CD4-positive, alpha-beta T cell treated with Interleukin-6 at 100 ng/mL for 8 hours (primary cell): ENCODE measurements at places on chromosomes 3 and 15.

DNA sequence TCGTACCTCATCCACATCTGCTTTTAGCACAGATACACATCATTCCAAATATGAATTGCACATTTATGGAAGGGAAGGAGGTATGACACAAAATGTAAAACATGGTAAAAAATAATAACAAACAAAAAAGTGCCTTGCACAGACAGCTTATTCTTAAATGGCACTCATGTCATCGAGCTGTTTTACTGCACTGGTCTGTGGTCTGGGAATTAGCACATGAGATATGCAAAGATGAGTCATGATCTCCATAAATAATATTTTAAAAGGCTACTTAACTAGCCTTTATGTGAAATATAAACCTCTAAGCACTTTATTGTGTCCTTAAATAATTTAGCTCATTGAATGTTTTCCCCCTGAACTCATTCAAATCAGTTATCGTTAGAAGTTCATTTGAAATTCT is 142.2 kb upstream of the ZNF385D start:
- no peak for DNase-seq

DNA sequence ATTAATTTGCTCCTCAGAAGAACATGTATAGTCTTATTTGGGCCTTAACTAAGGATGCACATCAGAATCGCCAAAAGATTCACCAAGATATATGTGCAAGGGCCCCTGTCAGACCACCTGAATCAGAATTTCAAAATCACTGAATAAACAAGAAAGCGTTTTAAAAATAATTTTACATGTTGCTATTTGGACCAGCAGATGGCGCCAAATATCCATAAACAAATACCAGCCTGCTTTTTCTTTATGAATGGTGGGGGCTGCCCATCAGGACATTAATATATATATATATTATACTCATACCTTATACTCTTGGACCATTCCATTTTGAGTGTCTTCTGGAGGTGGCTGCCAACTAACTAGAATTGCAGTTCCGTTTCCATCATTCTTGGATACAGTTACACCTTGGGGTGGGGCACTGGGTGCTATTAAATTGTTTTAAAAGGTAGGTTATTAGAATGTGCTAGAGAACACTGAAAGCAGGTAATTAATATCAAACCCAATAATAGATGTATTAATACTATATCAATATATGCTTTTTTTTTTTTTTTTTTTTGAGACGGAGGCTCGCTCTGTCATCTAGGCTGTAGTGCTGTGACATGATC is 1108.3 kb downstream of the ROBO1 start:
- no peak for DNase-seq

DNA sequence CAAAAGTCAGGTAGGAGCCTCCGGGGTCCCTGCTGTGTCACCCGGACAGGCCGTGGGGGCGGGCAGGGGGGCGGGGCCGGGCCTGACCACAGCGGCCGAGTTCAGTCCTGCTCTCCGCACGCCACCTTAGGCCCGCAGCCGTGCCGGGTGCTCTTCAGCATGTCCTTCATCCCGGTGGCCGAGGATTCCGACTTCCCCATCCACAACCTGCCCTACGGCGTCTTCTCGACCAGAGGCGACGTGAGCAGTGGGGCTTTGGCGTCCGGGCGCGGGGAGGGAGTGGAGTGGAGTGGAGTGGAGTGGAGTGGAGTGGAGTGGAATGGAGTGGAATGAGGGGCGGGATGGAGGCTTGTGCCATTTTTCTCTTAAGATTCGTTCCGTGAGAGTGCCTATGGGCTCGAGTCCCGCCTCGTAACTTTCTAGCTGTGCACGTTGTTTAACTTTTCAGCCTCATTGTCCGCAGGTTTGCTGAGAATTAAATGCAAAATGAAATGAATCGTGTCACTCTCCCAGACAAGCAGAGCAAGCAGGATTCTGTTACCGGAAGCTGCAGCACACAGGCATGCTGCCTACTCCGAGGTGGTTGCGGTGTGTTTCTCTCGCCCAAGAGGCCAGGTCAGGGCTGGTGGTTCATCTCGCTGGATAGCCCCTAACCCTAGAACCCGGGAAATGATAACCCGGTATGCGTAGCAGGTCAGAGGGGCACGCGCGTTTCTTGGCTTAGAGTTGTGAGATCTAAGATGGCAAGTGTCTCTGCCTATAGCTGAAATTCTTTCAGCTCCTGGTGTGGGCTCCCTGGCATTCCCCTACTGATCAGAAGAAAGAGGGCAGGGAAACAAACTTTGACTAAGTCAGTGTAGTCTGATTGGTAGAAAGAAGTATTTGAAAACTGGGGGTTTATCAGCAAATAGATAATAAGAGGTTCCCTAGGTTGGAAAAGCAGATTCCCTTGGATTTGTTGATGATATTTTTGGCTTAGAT is at the start of gene FAH:
FAH (plus strand) TSS at position 104 of the 981 bp plus-strand sequence; CDS start at position 160, 56 bp downstream.
- peak; percentile 37 for DNase-seq

GRCh38 chr3:49411968-49412631 is at the start of the genes RHOA and TCTA:
RHOA (minus strand) TSS chr3:49411976; CDS start chr3:49375589, 36,387 bp downstream.
TCTA (plus strand) TSS chr3:49412423; CDS start chr3:49412427, 4 bp downstream.
- peak; percentile 100 for DNase-seq

GRCh38 chr3:37492468-37492867 is 318.1 kb upstream of the LRRFIP2 start:
- DNase-seq, result no peak

DNA sequence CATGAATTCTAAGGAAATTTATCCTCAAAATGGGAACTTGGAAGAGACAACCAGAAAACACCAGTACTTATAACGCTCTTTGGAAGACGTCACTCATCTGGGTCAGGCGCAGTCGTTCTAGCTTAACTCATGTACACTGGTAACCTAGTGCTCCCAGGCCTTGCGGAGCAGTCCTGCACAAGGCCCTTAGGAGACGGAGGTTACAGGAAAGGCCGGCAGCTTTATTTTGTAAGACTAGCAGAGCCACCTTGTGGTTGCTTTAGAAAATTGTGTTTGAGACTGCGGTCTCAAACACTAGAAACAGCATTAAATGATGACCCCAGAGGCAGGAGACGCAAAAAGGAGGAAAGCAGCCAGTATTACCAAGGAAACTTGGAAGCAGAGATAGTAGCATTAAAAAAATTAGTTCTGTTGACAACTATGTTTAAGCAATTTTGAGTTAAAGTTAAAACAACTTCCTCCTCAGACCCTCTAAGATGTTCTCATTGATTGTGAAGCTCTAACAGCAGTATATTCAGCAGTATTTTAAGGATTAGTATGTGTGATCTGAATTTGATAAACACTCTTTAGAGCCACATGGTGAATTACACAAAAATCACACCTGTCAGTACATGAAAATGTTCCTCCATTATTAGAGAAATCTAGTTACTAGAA is 141.9 kb upstream of the C2CD4B start:
- no peak for DNase-seq
